ENCODE measurements at places on chromosomes 7 and 10.

GRCh38 chr7:68488341-68489060, 1109.8 kb upstream of the AUTS2 start:
- no peak for DNase-seq

DNA sequence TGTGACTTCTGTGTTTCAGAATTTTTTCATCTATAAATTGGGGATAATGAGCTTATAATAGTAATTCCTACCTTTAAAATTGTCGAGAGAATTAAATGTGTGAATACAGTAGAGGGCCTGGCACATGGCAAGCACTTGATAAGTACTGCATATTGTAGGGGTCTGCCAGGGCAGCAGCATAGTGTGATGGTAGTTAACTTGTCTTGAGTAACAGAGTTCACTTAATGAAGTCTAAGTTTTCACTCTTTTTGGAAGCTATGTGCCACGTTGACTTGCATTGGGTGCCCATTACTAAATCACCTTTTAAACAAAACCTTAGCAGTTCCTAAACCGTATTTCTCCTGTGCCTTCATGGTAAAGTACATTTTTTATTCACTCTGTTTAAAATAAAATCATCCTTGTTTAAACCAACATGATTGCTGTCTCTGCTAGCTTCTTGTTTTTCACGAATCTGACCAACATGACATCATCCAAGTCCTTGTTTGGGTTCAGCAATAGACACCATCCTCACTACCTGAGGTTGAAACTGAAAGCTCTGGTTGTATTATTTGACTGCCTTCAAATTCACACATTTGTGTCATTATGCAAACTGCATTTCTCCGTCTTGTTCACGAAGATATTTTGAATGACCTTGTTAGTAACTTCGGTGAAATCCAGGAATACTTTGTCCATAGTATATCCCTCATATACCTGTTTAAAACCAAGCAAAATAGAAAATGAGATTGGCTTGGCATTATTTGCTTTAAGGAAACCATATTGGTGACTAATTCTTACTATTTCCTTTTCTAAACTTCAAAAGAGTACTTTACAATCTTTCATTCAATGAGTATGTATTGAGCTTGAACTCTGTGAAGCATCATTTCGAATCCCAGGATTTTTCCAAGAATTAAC, 340.2 kb downstream of the SUGCT start:
- no peak for DNase-seq

DNA sequence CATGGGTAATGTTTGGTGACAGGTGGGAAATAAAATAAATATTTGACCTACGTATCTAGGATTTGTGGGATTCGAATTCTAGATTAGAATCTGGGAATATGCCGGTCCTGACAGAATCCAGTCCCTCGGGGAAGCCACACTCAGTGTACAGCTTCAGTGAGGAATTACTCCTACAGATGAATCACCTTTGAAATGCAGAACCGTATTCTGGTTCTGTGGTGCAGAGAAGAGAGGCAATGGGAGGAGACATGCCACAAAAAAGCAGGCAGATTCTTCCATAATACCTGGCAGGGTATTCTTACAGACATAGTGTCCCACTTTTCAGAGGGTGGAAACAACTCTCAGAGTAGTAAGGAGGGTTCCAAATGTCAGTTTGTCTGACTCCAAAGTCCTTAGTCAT, 286.9 kb downstream of the SORCS1 start:
- DNase-seq, result no peak

- DNase-seq, result peak; percentile 7
Observed at GRCh38 chr10:52779541-52780390, 7.2 kb upstream of the MBL2 start.

DNA sequence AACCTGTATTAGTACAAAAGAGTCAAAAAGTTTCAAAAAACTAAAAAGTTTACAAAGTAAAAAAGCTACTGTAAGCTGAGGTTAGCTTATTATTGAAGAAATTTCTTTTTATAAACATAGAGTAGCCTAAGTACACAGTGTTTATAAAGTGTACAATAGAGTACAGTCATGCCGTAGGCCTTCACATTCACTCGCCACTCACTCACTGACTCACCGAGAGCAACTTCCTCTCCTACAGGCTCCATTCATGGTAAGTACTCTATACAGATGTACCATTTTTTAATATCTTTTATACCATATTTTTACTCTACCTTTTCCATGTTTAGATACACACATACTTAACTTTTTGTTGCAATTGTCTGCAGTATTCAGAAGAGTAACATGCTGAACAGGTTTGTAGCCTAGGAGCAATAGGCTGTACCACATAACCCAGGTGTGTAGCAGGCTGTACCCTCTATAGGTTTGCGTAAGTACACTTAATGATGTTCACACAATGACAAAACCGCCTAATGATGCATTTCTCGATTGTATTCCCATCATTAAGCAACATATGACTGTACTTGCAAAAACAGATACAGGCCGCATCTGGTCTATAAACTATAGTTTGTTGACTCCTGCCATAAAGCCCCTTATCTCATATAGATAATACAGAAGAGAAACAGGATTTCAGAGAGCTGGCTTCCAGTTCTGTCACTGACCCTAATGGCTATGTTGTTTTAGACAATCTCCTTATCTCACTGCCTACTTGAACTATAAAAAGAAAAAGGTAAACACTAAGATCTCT, 438.8 kb downstream of the HTR7 start:
- no peak for DNase-seq

DNA sequence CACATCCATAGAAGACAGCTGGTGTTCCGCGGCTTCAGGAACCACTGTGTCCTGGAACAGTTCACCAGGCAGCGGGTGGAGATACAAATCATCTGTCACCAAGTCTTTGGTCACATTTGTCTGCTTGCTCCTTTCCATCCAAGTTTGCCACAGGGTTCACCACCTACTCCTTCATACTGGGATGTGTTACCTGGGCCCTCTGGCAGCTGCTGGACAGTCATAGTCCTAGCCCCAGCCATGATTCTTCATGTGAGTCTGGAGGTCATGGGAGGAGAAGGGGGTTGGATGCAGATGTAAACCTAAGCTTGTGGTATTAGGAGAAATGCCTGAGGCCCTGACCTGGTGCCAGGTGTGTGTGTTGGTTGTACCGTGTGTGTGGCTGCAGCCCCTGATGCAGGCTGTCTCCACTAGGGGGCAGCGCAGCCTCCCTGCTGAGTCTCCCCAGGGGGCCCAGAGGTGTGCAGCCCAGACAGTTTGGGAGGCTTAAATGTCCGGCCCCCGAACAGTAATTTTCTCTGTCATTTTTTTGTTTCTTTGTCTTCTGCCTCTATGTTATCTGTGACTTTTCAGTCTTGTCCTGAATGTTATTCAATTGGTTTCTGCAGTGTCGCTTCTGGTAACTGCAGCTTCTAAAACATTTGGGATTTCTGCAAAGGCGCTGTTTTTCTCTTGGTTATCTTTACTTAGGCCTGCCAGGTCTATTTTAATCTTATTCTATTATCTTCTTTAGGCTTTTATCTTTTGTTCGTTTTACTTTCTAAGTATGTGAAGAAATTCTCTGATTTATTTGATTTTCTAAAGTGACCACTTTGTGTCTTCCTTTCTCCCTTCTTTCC, 14.8 kb downstream of the NPS start:
- DNase-seq, result peak; percentile 5

DNA sequence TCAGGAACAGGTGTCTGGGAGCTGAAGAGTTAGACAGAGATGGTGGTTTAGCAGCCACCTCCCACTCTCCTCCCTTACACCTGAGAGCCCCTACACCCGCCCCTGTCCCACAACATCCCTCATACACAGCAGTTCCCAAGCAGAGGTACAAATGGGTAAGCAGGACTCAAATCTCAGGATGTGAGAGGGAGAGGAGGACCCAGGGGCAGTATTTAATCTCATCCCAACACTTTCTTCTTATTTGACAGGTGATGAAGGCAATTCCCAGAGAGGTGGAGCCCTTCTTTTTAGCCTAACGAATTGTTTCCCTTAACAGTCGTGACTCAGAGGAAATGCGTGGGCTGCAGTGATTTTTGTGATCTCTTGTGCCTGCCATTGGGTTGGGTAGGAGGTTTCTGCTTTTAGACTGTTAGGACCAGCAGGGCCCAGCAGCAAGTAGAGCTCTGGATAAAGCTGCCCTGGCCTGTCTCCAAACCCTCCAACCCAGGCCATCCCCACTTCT, 191.3 kb downstream of the HECW1 start:
- no peak for DNase-seq

DNA sequence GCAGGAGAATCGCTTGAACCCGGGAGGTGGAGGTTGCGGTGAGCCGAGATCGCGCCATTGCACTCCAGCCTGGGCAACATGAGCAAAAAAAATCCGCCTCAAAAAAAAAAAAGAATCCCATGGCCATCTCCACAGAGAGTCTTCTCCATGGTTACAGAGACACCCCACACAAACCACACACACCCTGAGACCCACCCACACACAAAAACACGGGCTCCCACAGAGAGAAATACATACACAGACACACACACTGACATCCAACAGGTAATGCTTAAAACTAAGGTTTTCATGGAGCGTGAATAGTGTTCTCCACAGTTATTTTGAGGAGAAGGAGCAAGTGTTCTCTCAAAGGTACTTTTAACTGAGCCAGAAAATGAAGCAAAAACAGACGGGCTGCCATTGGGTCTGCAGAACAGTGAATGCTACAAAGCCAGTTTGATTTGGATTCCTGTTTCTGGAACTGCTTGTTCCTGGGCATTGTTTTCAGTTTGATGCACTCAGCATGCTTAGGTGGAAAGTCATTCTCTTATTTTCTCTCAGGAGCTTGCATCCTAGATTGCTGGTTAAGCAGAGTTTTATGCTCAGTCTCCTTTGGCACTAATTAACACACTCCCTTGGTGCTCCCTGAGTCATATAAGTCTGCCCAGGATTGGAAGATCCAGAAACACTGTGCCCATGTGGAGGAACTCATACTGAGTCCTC, 15.4 kb downstream of the AHCYL2 start:
- DNase-seq, result no peak

DNA sequence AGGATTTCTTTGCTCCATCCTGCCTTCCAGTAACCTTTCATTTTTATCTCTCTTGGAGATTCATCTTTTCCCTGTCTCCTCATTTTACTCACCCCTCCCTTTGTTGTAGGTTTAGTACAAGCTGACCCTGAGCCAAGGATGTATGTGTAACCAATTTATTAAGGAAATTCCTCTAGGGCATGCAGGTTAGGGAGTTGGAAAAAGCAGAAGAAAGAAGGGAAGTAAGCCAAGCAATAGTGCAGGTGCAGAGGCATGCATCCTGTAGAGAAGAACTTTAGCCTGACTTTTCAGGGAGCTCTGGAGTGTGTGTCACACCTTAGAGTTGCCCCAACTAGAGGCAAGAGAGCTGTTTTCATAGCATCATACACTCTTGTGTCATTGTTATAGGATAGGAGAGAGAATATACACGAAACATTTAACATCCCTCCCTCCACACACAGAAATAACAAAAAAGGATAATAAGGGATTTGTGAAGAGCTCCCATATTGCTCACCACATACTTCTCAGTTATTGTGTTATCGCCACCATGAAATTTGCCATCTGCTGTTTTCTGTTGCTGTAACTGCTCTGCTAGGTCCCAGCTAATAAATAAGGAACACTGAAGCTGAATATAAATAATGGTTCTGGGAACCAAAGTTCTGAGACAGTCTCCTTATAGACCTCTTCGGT, 21.8 kb upstream of the SEMA3C start:
- no peak for DNase-seq

GRCh38 chr7:4849390-4849789, 12.4 kb downstream of the PAPOLB start:
- no peak for DNase-seq

GRCh38 chr10:122326385-122326784, 48.1 kb upstream of the PLEKHA1 start:
- DNase-seq, result no peak

GRCh38 chr7:154450451-154450850, 398.3 kb downstream of the DPP6 start:
- DNase-seq, result no peak

GRCh38 chr10:51397244-51397643, 302.2 kb downstream of the CSTF2T start:
- DNase-seq, result no peak

DNA sequence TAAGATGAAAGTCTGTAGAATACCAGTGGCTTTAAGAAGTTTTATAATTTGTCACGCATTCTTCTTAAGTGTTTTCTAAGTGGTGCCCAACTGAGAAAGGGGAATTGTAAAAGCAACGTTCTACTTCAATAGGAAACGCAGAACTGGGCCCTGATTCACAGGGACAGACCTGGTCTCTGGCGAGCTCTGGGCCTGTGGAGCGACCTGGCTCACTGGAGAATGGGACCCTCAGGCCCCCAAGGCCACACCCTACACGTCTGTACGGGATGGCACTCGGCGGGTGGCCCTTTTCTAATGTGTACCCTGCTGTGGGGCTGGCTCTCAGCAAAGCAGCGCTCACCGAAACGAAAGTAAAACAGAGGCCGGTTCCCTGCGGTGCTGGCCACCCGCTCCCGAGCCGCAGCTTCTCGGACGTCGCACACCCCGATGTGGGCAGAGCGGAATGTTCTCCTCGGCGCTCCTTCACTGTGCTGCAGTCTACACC, 205.0 kb downstream of the DIP2C start:
- DNase-seq, result no peak

DNA sequence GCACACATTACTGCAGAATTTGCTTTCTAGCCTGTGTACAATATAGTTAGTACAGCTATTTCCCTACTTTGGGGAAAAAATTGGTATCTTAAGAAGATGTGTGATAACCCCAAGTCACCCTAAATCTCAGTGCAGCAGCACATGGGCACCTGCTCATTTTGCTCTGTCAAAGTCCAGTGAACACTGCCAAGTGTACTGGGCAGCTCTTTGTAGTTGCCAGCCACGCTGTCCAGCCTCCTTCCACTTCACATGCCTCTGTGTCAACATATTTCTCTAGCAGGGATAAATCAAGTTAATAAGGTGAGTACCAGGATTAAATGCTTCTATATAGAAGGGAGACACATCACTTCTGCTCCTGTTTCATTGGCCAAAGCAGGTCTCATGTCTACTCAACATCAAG, 87.1 kb upstream of the CDC14C start:
- DNase-seq, result no peak

DNA sequence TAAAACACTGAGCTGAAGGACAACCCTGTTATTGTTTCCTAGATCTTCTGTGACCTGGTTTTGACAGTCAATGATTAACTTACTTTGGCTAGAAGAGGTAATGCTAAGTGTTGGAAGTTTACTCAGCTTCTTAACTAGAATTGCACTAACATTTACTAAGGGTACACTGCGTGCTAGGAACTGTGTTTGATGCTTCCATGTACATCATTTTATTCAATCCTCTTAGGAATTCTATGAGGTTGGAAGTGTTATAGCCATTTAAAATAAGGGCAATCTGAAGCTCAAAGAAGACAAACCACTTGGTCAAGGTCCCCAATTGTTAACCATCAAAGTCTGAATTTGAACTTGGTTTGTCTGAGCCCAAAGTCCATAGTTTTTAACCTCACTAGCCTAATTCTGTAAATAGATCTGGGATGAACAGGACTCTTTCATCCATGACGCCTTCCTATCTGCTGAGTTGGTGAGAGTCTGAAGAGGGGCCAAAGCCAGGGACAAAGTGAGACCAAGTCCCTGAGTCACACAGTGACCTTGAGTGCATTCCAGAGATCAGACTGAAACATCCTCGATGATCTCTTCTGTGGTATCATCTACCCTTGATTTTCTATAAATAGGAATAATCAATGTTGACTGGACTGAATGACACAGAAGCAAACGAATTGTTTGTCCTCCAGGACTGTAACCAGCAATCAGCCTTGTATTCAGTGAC, 29.2 kb upstream of the ZNRF2 start:
- no peak for DNase-seq

GRCh38 chr7:134926396-134926795, 59.9 kb upstream of the AGBL3 start:
- no peak for DNase-seq
